ENCODE measurements at places on chromosomes 2 and 18.

DNA sequence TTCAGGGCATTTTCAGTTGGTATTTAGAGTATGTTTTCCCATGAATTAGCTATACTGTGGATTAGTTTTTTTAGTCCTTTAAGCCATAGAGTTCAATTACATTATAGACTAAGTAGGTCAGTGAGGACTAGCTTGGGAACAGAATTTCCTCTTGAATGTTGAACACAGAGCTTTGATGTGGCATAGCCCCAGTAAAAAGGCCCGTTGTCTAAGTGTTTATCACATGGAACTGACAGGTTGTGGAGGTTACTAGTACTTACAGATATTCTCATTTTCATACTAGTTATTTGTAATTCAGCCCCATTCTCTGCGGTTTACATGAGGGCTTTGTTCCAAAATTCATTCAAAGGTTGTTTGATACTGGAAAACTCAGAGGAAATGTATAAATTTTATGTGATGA is 6.2 kb downstream of the INSIG2 start:
- no peak for DNase-seq

GRCh38 chr2:10137053-10137843 is 14.7 kb downstream of the RRM2 start:
- no peak for DNase-seq

- DNase-seq = no peak
Measured at GRCh38 chr2:188678882-188679281, 295.3 kb upstream of the COL3A1 start.

DNA sequence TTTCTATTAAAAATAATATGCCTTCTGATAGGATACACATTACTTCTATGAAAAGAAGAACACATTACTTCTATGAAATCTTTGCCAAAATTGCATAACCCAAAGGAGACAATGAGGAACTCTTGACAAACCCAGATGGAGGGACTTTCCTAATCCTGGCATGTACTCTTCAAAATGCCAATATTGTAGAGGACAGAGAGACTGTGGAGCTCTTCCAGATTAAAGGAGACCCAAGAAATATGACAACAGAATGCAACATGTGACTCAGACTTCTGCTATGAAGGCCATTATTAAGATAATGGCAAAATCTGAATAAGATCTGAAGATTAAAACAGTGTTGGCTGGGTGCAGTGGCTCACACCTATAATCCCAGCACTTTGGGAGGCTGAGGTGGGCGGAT is 22.2 kb downstream of the SOWAHC start:
- DNase-seq = no peak

DNA sequence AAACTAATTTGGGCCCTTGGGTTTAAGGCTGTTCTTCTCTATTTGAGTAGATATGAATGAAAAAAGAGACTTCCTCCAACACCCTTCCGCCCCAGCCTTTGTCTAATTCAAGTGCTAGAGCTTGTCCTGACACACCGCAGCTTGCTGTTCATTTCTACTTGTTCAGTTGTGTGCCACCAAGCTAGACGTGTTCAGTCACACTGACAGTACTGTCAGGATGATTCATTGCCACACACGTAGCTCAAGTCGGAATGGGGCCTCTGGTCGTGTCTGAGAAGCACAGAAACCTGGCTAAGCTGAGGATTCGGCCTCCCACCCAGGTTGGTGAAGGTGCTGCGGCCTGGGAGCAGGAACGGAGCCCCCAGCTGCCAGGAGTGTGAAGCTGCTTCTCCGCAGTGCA is 45.6 kb upstream of the INHBB start:
- DNase-seq = no peak

DNA sequence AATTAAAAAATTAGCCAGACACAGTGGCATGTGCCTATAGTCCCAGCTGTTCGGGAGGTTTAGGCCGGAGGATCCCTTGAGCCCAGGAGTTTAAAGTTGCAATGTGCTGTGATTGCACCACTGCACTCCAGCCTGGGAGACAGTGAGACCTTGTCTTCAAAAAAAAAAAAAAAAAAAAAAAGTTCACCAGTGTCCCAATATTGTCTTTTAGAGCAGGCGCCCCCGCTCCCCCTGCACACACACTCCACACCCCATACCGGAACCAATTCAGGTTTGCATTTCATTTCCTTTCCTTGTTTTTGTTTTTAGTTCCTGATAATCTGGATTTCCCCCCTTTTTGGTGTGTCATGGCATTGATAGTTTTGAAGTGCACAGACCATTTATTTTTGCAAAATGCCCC is 10.4 kb downstream of the TMEM87B start:
- DNase-seq = no peak

GRCh38 chr2:26685341-26685740 is 7.2 kb upstream of the KCNK3 start:
- DNase-seq = no peak

DNA sequence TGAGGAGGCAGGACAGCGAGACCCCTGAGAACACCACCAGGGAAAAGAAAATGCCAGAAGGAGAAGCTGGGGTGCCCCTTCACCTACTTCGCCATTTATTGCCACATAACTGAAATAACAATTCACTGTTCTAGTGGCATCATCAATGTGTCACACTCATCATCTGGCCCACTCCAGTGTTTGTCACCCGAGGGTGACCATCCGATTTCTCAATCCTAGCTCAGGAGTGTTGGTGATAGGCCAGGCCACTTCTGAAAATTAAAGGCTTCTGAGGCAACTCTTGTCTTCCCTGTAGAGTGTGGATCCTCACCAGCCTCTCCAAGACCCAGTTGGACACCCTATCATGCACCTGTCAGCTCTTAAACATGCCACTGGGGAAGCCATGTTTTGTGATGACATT is 62.9 kb upstream of the BZW1 start:
- no peak for DNase-seq

GRCh38 chr2:156589381-156590079 is 153.4 kb downstream of the GPD2 start:
- DNase-seq = peak; percentile 44

GRCh38 chr2:74584088-74584645 is 29.6 kb downstream of the DOK1 start:
- no peak for DNase-seq

DNA sequence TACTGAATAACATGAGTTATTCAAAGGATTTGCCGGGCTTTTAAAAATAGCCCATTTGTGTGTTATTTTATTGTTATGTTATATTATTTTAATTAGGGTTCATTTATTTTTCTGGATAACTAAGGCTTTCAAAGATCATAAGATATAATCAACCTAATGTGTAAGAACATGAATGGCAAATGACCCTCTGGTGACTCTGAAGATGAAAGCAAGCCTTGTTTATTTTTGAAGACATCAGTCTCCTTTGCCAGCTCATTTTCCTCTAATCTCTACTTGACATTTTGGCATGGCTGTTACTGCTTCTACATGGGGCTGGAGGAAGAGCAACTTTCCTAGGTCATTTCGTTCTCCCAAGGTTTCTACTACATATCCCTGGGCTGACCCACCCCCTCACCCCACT is 10.6 kb downstream of the FAP start:
- peak; percentile 17 for DNase-seq

DNA sequence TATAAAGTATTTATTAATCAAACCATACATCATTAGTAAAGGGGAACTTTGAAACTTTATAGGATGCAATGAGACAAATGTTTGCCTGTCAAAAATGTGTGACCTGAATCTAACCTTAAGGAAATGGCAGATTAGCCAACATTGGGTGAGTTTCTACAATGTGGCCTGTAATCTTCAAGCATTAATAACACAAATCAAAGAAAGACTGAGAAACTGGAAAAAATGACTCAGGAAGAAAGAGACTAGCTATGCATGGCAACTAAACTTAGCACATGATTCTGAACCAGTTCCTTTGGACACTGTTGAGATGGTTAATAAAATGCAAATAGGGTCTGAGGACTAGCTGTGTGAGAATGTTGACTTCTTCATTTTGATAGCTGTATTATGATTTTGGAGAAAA is 628.6 kb upstream of the ID2 start:
- DNase-seq = no peak

DNA sequence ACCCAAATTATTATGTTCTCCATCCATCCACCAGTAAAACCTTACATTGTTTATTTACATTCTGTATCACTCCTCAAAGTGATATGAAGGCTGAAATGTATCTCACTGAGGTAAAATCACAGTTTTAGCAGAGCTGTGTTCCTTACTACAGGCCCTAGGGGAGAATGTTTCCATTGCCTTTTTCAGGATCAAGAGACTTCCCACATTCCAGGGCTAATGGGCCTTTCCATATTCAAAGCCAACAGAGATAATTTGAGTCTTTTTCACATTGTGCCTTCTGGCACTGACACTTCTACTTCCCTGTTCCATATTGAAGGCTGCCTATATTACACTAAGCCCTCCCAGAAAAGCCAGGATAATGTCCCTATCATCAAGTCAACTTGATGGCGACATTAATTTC is 20.0 kb downstream of the NETO1 start:
- DNase-seq = no peak

DNA sequence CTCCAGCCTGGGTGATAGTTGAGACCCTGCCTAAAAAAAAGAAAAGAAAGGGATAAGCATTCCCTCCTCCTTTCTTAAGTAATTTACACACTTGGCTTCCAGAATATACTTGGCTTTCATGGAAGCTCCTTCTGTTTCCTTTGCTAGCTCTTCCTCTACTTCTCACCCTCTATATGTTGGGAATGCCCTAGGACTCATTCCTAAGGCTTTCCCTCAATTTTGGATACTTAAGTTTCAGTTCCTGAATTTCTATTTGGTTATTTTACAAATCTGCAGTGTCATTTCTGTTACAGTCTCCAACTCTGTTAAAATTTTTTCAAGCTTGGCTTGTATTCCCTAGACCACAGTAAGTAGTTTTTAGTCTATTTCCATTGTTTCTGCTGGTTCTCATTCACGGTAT is 23.6 kb downstream of the SP3 start:
- no peak for DNase-seq

DNA sequence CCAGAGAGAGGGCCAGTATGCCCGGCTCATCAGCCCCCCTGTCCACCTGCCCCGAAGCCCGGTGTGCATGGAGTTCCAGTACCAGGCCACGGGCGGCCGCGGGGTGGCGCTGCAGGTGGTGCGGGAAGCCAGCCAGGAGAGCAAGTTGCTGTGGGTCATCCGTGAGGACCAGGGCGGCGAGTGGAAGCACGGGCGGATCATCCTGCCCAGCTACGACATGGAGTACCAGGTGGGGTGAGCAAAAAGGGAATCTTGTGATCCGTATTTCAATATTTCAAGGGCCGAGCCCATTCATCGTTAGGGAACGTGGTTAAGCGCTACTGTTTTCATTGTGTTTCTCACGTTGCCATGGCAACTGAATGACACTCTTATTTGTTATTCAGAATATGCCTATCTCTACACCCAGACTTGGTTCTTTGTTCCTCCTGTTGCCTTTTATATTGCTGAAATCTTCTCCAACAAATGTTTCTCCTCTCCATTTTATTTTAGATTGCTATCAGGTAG is 81.5 kb downstream of the NRP2 start:
- peak; percentile 68 for DNase-seq

GRCh38 chr2:135086222-135086621 is 34.1 kb downstream of the RAB3GAP1 start:
- DNase-seq = no peak

GRCh38 chr2:1651121-1652033 is 92.9 kb downstream of the PXDN start:
- DNase-seq = no peak

DNA sequence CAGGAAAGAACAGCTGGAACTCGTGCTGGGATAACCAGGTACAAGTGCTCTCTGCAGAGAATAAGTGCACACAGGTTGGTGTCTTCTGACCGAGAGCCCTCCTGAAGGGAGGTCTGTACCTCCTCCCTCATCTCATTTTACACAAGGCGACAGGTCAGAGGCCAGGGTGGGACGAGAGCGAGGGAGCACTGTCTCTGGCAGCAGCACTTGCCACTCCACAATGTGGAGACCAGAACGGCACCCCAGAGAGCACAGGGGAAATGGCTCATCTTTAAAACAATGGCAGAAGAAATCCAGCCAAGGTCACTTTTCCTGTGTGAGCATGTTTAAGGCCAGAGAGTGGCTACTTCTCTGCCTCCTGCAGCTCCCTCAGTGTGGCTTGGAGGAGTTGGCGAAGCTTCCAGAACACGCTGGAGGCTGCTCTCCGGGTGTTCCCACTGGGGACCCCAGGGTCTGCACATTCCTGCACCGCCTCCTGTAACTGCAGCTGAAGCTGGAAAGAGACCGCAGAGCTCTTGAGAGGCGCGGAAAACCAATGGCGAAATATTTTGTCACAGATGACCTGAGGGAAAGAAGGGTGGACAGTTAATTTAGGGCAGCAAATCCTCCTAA is 20.8 kb downstream of the DIPK1C start:
- DNase-seq = no peak

DNA sequence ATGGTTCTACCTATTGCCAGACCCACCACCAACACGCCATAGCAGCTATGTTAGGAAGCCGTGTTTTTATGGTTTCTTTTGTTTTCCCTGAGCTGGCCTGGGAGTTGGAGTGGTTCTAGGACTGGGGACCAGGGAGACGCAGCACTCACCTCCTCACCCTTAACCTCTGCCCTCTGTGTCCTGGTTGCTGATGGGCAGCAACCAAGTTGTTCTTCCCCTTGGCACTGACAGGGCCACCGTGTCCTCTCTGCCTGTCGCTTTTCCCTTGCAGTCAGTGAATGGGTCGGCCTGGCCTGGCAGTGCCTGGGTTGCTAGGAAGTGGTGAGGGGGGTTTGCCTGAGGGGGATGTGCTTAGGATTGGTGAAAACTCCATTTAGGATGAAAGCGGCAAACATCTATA is 197.1 kb upstream of the GATA6 start:
- DNase-seq = no peak

DNA sequence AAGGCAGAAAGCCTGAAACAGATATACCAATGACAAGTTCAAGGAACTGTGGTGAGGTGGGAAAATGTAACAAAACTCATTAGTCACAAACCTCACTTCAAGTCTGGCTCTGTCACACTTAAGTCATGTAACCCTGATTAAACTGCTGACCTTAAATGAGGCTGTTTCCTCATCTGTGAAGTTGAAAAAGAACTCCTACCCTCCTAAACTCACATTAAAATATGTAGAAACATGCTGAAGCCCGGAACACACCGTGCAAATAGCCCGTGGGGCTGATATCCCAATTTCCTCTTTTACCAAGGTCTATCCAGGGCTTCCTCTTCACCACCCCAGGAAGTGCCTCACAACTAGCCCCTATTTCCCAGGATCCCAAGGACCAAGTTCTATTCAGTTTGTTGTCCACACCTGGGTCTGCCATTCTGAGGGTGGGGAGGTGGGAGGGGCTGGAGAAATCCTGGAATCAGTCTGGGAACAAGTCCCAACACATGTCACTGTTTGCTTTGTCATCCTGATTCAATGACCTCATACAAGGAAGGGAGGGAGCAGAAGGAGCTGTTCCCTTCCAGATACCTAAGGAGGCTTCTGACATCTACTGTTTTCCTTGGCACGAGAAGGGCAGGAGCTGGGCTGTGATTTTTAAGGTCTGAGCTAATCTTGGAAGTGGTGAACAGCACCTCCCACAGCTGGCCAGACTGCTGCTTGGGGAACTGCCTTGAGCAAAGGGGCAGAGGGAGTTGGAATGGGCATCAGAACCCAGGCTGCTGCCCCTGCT is 42.3 kb downstream of the SLC4A1AP start:
- peak; percentile 79 for DNase-seq

All from AG08396 (cell line).